T-helper 17 cell (primary cell): ENCODE measurements at places on chromosomes 3 and 15.

GRCh38 chr3:139202226-139202958 lies 141.4 kb upstream of the MRPS22 start:
- DNase-seq: no peak

DNA sequence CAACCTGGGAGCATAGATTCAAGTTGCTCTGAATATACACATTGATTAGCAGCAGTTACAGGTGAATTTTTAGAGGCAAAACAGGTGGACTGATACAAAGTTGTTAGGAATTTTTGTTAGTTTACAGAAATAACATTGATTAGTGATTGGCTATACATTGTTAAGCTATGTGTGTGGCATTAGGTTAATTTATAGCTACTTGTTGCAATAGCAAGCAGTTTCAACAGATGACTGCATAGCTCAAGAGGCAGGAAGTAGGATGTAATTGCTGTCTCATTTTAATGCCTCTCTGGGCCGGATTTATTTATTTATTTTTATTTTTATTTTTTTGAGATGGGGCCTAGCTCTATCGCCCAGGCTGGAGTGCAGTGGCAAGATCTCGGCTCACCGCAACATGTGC lies 99.7 kb downstream of the TCF12 start:
- no peak for DNase-seq

GRCh38 chr15:97168704-97169475 lies 791.6 kb upstream of the ARRDC4 start:
- DNase-seq: no peak

DNA sequence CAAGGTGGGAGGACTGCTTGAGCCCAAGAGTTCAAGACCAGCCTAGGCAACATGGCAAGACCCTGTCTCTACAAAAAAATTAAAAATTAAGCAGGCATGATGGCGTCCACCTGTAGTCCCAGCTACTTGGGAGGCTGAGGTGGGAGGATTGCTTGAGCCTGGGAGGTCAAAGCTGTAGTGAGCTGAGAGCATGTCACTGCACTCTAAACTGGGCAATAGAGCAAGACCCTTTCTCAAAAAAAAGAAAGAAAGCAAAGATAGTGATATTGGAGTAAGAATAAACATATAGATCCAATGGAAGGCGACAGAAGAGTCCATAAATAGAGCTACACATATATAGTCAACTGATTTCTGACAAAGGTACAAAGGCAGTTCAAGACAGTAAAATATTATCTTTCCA lies 21.3 kb upstream of the ANKRD28 start:
- no peak for DNase-seq

DNA sequence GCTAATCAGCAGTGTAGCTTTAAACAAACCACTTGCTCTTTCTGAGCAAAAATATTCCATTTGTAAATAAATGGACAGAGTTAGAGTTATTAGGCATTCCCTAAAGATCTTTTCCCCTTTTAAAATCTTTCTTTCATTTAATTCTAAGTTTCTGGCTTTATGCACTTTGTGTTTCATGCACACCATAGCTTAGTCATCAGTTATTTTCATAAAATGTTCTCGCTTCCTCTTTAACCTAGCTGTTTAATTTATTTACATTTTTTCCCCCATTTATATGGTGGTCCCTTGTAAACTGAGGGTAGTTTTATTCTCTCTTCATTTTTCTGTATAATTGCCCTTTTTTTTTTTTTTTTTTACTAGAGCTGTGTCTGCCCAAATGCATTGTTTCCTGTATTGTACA lies 315.0 kb upstream of the LRRFIP2 start:
- no peak for DNase-seq

DNA sequence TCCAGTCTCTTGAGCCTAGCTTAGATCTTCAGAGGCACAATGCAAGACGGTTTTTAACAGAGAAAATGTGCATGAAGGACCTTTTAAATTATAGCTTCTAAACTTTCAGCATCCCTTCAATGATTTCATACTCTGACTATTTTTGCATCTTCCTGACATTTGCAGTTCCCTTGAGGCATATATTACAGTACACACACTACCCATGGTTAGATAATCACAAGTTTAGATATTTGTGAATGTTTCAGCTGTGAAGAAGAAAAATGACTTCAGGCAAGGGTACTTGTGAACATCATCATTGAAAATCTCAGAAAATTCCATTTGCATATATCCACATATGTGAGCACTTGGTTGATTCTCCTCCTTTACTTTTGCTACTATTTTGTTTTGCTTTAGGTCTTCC lies 341.5 kb downstream of the ROBO2 start:
- no peak for DNase-seq

GRCh38 chr15:80822676-80823075 lies 43.5 kb downstream of the CEMIP start:
- no peak for DNase-seq

DNA sequence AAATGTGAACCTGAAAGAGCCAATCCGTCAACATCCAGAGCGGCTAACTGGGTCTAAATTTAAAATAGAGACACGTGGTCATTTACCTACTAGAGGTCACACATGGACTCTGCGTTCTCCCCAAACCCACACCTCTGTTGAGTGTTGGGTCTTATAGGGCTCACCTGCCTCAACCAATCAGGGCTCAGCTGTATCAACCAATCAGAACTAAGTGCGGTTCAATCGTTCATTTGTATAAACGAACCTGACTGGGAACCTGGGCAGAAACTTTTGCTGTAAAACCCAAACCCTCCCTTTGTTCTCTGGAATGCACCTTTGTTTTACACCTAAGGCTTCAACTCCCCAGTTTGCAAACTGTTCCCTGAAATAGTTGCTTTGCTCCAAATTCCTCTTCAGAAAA lies 8.9 kb downstream of the DNAAF4 start:
- DNase-seq: no peak

DNA sequence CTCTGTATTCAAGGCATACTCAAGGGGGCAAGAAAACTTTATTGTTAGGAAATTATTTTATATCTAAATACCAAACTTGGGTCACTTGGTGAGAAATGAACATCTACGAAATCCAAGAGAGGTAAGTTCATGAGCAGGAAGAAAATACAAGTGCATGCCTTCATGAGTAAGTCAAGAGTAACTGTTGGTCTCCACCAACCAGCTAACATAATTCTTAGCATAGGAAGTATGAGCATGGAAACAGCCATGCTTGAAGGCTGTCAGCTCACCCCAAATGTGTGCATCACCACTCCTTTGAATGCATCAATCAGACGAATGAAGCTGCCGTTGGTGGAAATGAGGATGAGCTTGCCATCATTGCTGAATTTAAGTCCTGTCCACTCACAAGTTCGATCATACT lies 13.9 kb downstream of the PPM1M start:
- no peak for DNase-seq

DNA sequence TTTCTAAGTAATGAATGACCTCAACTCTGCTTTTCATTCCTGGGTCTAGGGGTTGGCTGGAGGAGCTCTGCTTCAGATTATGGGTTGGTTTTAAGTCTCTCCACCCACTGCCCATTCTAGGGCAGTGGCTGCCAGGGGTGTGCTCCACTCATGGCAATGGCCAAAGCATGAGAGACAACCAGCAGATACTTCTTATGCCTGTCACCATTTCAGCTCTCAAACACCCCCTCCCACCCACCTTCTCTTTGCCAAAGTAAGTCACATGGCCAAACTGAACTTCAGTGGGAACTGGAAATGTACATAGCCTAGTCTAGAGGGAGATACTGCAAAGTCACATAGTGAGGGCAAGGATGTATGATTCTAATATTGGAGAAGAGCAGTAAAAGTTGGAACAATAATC lies 285.3 kb downstream of the RPLP1 start:
- no peak for DNase-seq

DNA sequence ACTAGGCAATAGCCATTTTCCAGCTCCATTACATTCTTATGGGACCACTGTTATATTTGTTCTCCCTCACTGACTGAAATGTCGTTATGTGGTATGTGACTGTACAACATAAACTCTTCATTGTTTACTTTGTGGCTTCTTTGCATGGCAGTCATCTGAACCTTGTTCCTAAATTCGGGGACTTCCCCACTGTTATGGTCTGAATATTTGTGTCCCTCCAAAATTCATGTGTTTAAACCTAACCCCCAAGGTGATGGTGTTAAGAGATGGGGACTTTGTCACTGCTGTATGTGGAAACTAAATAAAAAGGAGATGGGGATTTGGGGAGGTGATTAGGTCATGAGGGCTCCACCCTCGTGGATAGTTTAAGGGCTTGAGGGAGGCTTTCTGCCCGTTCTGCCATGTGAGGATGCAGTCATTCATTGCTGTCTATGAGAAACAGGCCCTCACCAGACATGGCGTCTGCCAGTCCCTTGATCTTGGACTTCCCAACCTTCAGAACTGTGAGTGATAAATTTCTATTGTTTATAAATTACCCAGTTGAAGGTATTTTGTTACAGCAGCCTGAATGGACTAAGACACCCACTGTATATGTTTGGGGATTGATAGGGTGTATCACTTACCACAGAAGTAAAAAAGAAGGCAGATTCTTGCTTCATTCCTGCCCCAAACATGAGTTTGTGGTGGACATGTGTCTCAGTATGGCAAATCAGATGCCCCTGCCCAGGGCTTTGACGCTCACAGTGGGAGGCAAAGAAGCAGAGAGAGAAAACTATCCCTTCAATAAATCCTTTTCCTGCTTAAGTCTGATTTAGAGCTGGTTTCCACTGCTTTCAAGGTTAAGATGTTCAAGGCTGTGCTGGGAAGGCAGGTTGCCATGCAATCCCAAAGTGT lies 138.0 kb upstream of the UBE2E1 start:
- DNase-seq: no peak

DNA sequence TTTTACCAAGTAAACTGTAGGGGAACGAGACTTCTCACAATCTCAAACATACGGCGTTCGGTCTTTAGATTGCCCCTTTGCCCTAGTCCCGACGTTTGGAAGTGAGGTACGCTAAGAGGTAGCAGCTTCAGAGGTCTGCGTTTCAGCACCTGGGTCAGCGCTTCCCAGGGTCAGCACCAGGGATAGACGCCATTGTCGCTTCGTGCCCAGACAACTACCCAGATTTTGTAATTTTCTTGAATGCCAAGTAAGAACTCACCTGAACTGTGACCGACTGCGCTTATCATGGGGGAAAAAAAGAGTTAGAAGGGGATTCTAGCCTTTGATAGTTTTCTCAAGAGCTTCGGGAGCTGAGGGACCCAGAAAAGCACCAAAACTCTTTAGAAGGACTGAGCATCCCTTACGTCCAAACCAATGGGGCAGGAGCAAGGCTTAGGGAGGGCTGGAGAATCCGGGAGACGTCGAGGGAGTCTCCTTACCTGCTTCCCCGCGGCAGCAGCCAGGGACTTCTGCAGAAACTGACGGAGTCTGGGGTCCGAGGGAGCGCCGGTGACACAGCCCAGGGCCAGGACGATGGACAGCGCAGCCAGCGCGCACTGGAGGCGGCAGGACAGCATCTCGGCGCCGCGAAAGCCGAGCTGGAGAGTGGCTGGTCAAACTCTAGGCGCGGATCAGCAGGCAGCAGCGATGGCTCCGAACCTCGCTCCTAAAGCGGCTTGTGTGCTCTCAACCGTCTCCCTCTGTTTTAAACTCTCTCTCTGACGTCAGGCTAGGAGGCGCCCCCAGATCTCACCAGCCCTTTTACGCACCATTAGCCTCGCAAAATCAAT lies at the start of gene SST:
TSS of gene SST (minus strand) at position 720 of the 830 bp plus-strand sequence. CDS start at position 617, 103 bp downstream.
- DNase-seq: no peak

GRCh38 chr3:112746675-112747280 lies 99.9 kb downstream of the CD200R1L start:
- DNase-seq: no peak

DNA sequence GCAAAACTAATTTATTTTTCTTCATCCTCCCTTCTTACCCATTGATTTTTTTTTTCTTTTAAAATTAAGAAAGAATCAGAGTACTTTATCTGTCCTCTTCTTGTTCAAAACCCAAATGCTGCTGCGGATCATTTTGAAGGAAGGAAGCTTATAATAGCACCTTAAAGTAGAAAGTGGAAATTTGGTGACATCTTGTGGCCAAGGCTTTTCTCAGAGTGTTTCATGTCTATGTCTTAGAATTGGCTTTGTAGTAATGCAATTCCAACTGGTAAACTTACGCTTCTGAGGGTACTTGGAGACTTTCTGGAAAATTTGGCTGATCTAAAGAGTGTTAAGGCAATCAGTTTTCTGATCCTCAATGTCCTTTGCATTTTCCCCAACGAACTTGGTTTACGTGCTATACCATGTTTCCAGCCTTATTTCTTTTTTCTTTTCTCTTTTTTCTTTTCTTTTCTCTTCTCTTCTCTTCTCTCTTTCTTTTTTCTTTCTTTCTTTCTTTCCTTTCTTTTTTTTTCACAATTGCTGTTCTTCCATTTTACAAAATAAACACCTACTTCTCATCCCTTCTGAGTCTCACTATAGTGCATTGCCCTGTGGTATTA lies 30.7 kb downstream of the C3orf38 start:
- DNase-seq: no peak

DNA sequence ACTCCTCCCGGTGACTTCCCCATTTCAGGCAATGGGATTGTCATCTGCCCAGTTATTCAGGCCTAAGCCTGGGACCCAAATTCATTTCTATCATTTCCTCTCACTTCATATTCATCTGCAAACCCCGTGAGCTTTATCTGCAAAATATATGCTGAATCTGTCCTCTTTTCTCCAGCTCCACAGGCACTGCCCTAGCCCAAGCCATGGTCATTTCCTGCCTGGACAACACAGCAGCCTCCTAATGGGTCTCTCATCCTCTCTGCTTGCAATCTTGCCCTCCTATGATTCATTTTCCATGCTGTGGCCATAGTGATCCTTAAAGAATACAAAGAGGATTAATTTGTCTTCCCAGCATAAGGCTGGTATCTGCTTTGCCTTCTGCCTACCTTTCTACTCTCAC lies 6.1 kb downstream of the RBP2 start:
- DNase-seq: no peak

DNA sequence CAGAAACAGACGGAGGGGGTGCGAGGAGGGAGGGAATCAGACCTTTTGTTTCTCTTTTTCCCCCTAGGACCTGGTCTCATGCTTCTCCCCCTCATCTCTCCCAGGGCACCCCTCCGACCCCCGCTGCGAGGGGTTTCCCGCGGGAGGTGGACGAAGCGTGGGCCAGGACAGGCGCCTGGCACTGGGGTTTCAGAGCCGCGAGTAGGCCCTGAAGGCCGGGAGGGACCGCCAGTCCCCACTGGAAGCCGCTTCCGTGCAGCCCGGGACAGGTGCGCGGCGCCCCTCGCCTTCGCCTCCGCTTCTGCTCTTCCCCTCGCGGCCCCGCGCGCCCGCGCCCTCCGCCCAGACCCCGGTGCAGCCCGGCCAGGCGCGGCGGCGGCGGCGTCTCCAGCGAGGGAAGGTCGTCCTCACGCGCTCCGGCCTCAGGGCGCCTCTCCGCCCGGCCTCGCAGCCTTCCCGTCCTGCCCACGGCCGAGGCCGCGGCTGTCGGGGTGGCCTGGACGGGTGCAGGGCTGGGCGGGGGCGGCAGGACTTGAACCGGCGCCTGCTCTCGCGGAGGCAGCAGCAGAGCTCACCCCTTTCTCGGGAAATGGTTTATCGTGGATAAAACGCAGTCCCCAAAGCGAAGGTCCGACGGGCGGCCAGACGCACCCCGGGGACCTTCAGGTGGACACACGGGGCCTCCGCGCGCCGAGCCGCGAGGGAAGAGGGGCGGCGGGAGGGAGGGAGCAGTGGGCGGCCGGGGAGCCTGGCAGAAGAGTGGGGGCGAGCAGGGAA lies 31.5 kb upstream of the ADAMTS17 start:
- DNase-seq: no peak
